Fibroblast of upper back skin (primary cell): ENCODE measurements at places on chromosomes 1 and 21.

GRCh38 chr1:10694274-10694632 lies 102.2 kb downstream of the CASZ1 start:
- no peak for DNase-seq

DNA sequence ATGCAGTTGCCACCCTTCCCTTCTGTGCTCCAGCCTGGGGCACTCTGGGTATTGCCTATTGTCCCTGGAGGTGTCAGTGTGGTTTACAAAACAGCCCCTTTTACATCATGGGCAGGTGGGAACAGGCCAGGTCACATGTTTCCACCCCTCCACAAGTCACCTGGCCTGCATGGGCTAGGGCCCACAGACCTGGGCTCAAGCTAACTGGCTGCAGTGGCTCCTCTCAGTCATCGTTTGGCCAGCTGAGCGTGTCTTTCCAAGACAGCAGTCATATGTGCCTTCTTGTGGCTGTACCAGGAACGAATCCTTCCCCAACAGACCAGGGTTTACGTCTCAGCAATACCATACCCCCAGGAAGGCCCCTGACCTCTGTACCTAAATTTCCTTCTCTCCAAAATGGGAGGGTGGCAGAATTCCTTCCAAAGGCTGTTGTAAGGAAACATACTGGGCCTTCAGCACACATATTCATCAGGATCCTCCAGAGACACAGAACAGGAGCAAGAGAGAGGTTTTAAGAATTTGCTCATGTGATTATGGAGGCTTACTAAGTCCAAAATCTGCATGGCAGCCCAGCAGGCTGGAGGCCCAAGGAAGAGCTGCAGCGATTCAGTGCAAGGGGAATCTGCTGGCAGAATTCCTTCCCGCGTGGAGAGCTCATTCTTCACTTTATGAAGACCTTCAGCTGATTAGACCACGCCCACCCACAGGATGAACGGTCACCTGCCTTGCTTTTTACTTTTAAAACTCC lies 10.6 kb upstream of the TAS1R2 start:
- DNase-seq = no peak

DNA sequence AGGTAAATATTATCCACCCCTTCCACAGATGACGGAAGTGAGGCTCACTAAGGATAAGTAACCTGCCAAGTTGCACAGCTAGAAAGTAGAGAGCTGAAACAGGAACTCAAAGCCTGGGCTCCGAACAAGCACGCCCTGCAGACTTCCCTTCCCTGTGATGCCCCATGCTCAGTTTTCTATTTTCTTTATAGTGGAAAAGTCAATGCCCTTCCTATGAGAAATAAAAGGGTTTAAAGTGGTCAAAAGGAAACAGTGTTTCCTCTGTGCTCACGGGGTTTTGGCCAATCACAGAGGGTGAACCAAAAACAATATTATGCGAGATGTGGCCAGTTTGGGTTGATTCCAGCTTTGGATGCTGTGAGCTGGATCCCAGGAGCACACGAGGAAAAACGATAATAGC lies 44.5 kb downstream of the DDR2 start:
- no peak for DNase-seq

DNA sequence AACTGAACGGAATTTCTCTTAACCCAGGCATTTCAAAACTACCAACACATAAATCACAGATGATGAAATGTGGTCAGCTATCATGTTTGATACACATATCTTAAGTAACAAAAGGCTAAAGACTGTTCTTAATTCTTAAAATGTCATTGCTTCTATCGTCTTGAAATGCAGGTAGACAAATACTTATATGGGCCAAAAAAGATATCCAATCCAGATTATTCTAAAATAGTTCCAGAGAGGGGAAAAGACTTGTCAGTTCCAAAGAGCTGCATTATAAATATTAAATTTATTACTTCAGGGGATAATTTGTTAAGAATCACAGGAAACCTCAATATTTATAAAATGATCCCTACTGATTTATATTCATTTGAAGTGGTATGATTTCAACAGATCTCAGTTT lies 259.4 kb downstream of the FAF1 start:
- DNase-seq = no peak

GRCh38 chr1:54977533-54978297 lies 2.7 kb upstream of the TMEM61 start:
- no peak for DNase-seq

DNA sequence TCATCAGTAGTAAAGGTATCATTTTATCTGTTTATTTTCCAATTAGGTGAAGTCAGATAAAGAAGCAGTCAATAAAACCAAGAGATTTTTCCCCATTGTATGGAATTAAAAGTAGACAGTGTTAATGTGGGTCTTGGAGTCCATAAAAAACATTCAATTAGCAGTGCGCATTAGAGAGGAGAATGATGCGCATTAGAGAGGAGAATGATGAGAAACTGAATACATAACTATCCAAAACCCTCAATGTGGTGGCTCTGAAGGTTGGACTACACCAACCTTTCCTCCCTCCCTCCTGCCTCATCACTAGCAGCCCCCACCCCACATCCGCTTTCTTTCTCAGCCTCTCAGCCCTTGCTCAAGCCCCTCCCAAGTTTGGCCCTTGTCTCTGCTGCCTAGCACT lies 99.5 kb downstream of the DAB1 start:
- DNase-seq = no peak

- DNase-seq = peak; percentile 61
These were observed 52.6 kb upstream of the EPS8L3 start for GRCh38 chr1:109816175-109816811.

DNA sequence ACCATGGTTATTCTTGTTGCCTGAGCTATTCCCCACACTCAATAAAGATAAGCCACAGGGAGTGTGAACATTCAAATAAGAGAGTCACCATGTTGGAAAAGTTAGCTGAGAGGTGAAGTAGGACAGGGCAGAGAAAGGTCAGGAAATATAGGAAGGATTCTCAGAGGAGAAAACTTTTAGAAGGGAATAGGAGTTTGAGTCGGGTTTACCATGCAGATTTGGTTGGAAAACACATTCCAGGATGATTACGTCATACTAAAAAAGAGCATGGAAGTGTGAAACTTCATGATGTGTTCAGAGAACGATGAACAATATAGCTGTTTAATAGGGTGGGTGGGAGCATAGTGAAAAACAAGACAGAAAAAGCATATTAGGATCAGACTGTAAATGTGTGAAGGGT lies 1125.3 kb upstream of the ADGRL2 start:
- DNase-seq = peak; percentile 27

DNA sequence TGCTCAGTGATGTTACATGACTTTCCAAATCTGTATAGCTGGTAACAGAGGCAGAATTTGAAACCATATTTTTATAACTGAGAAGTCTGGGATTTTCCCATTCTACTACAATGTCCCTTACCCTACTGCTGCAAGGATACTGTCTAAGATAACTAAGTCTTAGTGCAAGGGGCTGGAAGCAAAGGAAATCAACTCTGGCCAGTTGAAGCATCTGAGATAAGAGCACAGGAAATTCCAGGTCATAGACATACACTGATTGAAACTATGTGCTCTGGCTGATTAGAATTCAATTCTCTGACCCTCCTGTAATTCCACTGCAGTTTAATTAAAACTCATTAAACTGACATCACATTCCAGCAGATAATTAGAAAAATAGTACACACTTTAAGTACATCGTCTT lies 267.7 kb upstream of the C1orf87 start:
- no peak for DNase-seq

GRCh38 chr1:20486457-20487235 lies 636 bp upstream of the CAMK2N1 start:
- DNase-seq = no peak

DNA sequence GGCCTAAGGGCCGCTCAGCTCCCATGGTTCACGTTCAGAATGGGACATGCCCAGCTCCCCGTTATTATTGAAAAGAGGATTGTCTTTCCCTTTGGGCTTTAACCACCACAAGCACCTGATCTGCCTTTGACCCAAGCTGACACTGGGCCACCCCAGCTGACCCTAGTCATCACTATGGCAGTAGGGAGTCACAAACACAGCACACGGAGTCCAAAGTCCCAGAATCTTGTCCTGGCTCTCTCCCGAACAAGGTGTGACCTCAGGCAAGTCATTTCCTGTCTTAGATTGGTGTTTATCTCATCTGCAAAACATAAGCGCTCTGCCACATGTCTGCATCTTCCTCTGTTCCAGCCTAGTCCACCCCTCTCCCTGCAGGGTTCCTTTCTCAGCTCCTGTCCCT lies 31.5 kb downstream of the IGFN1 start:
- DNase-seq = no peak

- no peak for DNase-seq
These were observed 4.9 kb downstream of the RD3 start for GRCh38 chr1:211487082-211487481.

DNA sequence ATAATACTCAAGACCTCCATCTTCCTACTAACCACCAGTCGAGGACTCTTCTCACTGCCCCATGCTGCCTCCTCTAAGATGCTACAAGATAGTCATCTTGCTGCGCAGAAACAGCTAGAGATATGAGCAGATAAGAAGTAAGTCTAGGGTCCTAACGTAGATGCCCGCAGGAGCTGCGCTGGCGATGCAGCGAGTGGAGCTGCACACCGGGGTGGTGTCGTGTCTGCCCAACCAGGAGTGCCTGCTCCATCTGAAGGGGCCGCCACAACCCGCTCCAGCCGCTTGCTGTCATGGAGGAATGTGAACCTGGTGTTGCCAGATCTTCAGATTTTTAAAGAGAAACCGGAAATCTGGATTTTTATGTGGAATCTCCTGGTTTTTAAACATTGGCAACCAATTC lies 175.1 kb downstream of the VPS13D start:
- DNase-seq = no peak

DNA sequence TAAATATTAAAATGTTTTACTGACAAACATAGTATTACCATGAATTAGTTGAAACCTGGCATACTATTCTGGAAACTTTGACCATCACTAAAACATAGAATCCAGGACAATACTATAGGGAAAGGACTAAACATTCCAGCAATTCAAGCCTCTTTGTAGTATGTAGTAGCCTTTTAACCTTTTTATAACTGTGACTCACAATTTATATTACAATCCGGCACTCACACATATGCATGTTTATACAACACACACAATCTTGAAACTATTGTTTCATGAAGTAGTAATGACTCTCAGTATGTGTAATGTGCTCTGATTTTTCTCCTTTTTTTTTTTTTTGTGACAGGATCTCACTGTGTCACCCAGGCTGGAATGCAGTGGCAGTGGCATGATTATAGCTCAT lies 64.3 kb downstream of the ANKRD13C start:
- peak; percentile 14 for DNase-seq

- no peak for DNase-seq
These were observed 36.6 kb upstream of the TMEM52 start for GRCh38 chr1:1955621-1956094.

DNA sequence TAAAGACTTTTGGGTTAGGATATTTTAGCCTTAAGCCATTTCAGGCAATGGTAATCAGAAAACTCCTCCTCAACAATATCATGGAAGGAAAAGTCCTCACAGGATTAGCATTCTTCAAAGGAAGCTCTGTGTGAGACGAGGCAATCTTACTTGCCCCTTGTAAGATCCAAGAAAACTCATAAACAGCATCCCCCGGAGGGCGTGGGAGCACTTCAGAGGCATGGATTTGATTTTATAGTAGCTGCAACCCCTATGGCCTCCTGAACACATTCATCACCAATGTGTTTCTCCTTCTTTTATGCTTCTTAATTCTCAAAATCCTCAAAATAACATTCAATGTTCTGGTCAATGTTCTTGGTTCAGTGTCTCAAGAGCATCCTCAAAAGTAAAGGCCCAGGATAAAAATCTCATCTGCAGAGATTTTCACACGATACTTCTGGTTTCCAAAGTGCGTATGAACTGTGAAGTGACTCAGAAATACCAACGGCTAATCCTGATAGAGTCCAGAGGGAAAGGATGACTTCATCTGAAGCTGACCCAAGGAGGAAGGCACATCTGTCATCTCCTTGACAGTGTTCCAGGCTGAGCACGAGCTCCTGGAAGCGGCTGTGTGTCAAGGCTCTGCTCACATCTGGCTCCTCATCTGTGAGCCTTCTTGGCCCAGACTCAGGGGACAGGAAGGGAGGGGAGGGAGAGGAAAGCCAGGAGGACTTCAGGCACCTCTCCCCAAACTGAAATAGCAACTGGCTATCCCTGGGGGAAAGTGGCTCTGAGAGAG lies 49.3 kb upstream of the PSEN2 start:
- peak; percentile 94 for DNase-seq

DNA sequence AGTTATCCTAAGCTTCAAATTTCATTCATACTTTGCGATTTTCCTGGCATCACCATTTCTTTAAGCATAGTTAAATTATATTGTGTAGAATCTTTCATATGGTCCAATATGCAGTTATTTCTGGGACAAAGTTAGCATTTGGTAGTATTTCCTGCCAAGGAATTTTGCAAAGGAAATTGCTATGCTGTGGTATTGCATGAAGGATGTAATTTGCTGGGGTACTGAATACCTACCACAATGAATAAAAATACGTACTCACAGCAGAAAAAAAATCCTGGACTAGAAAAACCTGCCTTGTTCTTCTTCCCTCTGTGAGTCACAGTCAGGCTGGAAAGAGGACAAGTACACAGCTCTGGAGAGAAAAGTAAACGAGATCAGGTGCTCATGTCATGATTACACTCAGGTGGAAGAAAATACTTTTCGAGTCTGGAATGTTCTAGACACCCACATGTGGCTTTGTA lies 241.2 kb downstream of the PTBP2 start:
- peak; percentile 84 for DNase-seq

GRCh38 chr1:157431751-157432150 lies 120.6 kb downstream of the FCRL5 start:
- peak; percentile 53 for DNase-seq

- peak; percentile 94 for DNase-seq
These were observed 11.4 kb downstream of the DOCK7 start for GRCh38 chr1:62676611-62677356.

DNA sequence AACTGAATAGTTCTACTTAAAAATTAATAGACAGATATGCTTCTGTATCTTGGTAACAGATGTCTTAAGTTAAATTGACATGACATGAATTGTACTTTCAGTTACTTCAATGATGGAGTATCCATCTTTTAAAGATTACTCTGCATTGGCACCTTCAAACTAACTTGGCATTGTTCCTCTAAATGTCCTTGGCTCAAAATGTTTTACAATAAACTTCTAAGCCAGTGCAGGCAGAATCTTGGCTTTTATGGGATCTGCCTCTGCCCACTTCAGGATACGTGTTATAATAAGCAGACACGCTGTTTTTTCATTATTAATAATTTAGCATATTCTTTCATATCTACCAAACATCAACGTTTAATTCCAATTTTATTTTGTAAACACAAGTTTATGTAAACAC lies 873.4 kb upstream of the ADAMTS5 start:
- no peak for DNase-seq

DNA sequence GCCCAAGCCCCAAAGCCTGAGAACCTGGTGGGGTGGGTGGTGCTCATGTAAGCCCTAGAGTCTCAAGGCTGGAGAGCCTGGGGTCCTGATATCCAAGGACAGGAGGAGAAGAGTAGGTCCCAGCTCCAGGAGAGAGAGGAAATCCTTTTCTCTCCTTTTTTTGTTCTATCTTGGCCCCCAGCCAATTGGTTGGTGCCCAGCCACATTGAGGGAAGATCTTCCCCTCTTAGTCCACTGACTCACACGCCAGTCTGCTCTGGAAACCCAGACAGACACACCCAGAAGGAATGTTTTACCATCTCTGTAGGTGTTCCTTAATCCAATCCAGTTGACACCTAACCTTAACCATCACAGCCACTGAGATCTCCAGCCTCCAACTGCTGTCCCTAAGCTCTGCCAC lies 16.2 kb upstream of the LIN9 start:
- DNase-seq = peak; percentile 14

- no peak for DNase-seq
These were observed 3.7 kb upstream of the SIM2 start for GRCh38 chr21:36695283-36695634.
